ENCODE measurements at places on chromosomes 12 and 14.

GRCh38 chr14:28886940-28887339 is 120.4 kb downstream of the FOXG1 start:
- no peak for DNase-seq

DNA sequence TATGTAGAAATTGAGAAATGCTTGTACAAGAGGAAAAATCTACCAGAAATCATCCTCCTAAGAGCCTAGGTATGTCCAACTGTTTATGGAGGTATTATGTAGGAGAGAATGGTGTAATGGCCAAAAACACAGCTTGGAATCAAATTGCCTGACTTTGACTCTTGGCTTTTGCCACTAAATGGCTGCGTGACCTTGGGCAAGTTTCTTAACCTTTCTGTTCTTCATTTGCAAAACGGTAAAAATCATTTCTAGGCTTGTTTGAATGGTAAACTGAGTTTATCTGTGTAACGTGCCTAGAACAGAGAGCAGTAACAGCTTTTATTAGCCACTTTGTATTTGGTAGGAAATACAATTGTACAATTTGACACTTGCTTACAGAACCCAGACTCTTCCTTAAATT is 4.9 kb upstream of the GRIP1 start:
- no peak for DNase-seq

GRCh38 chr14:22456421-22456820 is 132.6 kb downstream of the DAD1 start:
- no peak for DNase-seq

DNA sequence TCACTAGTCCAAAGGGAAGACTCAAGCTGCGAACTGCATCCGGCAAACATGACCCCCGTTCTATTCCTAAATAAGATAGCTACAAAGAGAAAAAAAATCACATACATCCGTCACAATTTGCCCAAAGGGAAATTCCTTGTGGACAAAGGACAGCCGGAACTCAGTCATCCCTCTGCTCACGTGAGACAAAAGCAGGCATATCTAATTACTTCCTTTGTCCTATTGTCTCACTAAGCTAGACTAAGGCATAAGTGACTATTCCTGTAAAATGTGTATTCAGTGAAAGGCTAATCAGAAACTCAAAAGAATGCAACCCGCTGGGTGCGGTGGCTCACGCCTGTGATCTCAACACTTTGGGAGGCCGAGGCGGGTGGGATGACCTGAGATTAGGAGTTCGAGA is 27.2 kb upstream of the NINJ2 start:
- no peak for DNase-seq

- no peak for DNase-seq
These were observed 47.1 kb downstream of the BCAT1 start for GRCh38 chr12:24901576-24902461.

DNA sequence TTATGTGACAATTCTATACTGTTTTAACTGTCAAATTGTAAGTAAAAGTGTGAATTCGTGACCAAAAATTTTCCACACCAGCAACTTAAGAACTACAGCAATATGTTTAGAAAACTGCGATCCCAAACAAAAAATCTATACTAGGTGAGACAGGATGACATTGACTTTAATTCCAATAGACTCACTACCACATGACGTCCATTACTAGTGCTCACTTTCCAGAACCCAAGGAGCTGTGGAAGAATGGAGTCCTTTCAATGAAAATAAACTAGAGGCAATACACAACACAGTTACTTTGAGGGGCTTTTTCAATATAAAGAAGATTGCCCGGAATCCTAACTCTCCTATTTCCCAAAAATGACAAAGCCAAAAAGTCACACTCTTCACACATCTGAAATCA is 1.4 kb downstream of the EPS8 start:
- DNase-seq = no peak

- no peak for DNase-seq
These were observed 80.3 kb upstream of the TRAF3 start for GRCh38 chr14:102696856-102697495.

DNA sequence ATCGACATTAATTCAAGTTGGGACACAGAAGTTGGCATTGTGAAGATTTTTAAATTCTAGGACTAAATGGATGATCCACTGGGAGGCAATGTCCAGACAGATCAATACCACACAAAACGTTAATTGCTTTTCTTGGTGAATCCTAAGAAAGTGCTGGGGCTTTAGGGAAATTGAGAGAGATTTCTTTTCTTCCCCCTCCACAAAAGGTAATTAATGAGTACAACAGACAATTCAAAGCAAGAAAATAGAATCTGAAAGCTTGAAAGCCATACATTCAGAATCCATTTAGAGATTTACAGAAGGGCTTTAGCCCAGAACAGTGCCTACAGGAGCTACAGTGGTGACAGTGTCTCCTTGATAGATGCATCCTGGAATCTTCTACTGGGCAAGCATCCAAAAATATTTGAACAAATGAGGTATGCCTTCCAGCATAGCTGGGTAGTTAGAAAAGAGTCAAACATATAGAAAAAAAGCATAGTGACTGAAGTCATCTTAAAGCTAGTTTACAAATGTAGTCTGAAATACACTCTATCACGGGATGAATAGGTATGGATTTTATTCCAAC is 718.1 kb downstream of the DIO2 start:
- no peak for DNase-seq

DNA sequence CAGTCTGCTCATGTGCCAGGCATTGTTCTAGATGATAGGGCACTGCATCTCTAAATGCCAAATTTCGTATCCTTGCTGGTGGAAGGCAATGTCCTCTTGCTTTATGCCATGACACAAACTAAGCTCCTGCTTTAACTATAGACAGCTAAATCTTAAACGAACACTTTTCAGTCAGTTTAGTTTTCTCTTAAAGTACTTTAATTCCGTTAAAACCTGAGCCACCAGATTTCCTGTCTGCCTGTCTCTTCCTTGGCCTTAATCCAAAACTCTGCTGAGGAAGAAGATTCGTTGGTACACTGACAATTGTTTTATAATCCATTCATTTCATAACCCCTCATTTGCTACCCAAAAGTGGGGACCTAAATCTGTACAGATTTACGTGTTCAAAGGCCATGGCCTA is 194.4 kb upstream of the BCL2L14 start:
- peak; percentile 76 for DNase-seq

- DNase-seq = no peak
These were observed 8.0 kb downstream of the SLC2A14 start for GRCh38 chr12:7864601-7865150.

- no peak for DNase-seq
These were observed 68.6 kb upstream of the USP15 start for GRCh38 chr12:62191491-62192179.

DNA sequence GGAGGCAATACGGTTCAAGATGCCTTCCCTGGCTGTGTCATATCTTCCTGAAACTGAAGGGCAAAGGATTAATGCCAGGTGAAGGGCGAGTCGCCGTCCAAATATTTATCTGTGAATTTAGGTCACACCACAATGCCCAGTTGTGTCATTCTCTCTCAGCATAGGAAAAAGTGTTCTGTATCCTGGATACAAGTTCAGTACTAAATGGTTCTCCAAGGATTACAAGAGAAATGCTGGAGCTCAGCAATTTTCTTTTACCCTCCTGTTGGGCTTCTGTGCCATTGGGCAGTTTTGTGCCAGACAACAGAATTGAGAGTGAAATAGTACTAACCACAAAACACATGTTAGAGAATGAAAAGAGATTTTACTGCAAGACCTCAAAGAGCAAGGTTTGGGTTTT is 493.9 kb downstream of the EGLN3 start:
- no peak for DNase-seq

- peak; percentile 93 for DNase-seq
These were observed 30.1 kb upstream of the PPP2R5C start for GRCh38 chr14:101731187-101732080.

GRCh38 chr12:22993609-22994315 is 368.8 kb downstream of the ETNK1 start:
- no peak for DNase-seq

DNA sequence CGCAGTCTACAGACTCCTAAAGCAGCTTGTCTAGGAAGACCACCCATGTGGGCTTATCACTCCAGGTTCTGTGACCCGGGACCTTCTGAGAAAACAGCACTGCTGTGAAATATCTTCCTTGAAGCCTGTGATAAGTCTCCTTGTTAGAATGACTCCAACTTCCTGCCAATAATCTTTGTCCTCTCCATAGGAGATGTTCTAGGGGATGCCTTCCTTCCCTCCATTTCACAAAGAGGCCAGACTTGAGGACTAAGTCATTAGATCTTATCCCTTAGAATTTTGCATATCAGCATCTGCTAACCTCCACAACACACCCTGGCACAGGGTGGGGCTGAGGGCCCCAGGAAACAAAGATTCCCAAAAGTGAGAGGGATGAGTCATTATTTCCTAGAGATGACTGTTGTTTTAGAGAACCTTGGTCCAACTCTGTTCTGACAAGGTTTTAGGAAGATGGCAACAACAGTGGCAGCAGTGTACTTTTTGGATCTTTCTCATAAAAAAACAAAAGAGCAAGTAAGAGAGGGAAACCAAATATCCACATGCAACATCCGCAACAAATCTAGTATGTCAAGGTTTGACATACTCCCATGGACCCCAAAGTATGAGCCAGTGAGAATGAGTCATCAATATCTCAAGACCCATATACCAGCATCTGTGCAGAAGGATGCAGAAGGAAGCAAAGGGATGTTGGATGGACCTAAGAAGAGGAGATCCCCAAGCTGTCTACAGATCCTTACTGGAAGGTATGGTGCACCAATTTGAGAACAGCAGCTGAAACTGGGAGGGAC is 6.0 kb downstream of the LTB4R start:
- DNase-seq = no peak

DNA sequence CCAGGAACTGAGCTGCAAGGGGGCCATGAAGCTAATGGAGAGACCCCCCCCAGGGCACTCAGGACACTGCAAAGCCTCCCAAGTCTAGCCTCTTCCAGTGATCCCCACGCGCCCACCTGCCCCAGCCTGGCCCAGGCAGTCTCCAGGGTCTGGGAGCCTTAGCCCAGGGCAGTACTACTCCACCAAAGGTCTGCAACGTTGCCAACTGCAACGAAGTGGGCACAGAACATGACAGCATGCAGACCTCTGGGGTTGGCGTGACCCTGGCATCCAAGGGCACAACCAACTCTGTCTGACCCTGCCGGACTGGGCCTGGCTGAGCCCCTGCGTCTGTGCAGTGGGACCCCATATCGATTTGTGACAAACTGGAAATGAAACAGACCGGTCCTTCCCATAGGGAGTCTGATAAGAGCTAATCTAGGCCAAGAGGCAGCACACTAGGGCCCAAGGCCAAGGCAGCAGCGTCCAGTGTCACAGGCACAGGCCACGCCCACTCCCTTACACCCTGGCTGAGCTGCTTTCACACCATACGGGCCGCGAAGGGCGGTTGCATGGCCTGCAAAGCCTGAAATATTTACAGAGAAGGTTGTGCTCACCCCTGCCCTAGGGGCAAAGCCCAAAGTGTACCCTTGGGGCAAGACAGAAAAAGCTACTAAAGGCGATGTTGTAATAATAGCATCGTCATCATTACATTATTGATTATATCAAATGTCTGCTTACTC is 76.7 kb downstream of the NCOR2 start:
- DNase-seq = no peak

DNA sequence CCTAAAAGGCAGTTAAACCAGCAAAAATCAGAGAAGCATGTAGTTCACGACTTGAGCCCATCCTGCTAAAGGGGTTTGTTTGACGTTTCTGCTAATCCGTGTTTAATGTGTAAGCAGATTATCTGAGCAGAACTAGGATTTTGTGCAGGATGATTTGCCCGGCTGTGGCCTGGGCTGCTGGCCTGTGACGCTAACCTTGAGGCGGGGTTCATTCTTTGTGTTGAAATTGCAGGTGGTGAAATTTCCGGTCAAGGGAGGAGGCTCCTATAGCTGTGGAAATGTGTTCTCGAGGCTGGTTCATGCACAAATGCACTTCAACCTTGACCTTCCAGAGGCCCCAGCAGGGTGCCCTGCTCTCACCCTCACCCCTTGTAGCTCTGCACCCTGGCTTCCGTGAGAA is 63.7 kb downstream of the SLC24A4 start:
- DNase-seq = no peak

GRCh38 chr12:95342008-95342407 is 124.4 kb downstream of the VEZT start:
- no peak for DNase-seq
